Left renal cortex interstitium (tissue), 4 donors: ENCODE measurements at places on chromosomes 12 and 14. TPM values are rescaled to one million over a fixed set of nuclear protein-coding genes. Genes with fewer than 3 reads are reported as not detected.

Gene PRICKLE1
- polyA plus RNA-seq, result 58.0 TPM

DNA sequence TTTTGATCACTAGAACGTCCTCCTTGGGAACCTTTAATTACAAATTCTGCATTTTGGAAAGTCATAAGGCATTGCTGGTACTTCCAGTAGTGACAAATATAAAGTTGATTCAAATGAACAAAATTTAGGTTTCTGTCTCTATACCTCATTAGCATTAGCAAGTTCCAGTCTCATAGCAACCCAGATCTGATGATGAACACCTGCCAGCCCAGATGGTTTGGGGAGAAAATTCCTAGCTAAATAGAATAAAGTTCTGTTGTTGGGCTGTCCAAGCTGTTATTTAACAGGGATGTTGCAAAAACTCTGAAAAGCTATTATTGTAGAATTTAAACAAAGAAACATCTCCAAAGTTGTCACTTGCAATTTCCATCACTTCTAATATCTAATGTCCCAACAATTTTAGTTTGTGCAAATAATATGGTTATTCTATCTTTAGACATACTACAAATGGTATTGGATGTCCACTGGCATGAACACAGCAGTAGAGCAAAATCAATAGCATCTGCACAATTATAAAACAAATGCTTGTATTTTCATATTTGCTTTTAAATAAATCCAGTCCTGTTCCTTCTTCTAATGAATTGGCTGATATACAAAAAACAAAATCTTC is 299.4 kb downstream of the SLC16A7 start:
- no peak for DNase-seq

GRCh38 chr12:11655842-11656241 is 6.4 kb downstream of the ETV6 start:
- no peak for DNase-seq

Gene TMED10
- 245 TPM for polyA plus RNA-seq

Gene MORN3
- 2.4 TPM for polyA plus RNA-seq

DNA sequence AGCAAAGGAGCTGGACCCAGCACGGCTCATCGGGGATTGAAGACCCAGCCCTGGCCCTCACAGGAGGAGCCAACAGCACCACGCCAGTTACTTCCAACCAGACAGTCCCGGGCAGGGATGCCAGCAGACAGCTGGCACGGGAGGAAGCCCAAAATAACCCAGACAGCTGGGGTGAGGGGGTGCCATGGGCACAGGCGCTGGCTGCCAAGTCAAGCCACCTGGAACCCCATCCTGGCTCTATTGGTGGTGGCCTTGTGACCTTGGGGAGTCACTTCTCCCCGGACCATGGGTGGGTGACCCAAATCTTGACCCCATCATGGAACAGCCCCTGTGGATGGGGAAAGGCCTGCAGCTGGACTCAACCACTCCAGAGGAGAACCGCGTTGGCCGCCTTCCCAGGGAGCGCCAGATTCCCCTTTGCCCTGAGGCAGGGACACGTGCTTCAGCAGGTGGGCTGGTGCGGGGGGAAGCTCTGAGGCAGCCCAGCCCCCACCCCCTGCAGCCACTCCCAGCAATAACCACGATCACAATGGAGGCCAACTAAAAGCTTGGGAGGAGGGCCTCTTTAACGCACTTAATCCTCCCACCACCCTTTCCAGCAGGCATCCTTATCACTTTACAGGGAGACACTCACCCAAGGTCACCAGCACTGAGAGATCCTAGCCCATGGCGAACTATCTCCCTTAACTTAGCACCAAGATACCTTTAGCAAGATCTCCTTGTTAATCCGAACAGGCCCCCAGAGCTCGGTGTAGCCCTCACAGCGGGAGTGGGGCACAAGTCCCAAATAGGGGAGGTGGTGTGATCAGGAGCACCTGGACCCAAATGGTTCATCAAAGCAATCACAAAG is 4.7 kb upstream of the RHOF start:
- DNase-seq, result no peak

- DNase-seq, result no peak
These were observed 106.6 kb upstream of the AMN1 start for GRCh38 chr12:31835276-31835882.

Gene SLC22A17
- polyA plus RNA-seq, result 79.6 TPM

GRCh38 chr14:52683985-52684520 is 11.3 kb downstream of the ERO1A start:
- DNase-seq, result no peak
